ENCODE measurements at places on chromosomes 12 and 14.

- DNase-seq, result peak; percentile 67
These were observed at the start of gene MAP3K12 for GRCh38 chr12:53499266-53500141. MAP3K12 (minus strand) TSS chr12:53499458; CDS start chr12:53487391, 12,067 bp downstream.

- DNase-seq, result no peak
These were observed 82.7 kb downstream of the BCL11B start for GRCh38 chr14:99189201-99189801.

DNA sequence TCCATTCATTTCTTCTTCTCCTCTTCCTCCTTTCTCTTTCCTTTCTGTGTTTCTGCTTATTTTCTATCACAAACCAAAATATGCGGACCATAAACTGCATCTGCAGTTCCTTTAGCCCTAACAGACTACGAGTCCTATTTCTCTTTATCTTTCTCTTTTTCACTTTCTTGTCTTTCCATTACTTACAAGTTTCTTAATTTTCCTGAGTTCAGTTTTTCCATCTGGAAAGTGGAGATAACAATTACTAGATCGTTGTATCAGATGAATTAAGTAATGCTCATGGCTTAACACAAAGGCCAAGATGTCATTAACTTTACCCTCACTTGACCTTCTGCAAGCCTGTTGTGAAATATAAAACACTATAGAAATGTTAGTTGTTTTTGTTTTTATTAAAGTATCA is 983 bp upstream of the COPS7A start:
- no peak for DNase-seq

DNA sequence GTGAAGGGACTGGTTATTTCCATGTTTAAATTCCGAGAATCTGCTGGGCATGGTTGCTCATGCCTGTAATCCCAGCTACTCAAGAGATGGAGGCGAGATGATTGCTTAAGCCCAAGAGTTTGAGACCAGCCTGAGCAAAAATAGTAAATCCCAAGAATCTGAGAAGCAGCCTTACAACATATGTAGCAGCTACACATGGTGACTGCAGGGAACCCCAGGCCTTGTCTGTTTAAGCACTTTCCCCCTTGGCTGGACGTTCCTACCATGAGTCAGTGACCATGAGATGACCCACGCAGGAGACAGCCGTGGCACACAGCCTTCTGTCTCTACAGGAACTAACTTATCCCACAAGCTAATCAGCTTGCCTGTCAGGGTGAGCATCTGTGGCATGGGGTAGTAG is 5.5 kb upstream of the SLC24A4 start:
- DNase-seq, result no peak

DNA sequence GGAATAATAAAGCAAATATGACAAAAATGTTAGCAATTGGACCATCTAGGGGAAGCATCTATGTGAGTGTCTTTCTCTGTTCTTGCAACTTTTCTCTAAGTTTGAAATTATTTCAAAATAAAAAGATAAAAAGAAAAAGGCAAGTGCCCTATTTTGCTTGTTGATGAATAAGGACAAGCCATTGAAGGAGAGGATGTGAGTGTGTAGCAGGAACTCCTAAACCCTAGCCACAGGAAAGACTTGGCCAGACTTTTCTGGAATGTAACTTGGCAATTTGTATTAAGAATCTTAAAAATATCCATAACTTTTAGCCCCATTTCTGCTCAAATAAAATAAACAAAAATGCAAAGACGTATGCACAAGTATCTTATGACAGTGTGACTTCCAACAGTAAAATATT is 279.4 kb downstream of the CACNA1C start:
- DNase-seq, result peak; percentile 71

- DNase-seq, result no peak
These were observed 124.5 kb upstream of the USP15 start for GRCh38 chr12:62135553-62136200.

- no peak for DNase-seq
These were observed 121.5 kb downstream of the STXBP6 start for GRCh38 chr14:24928386-24928900.

DNA sequence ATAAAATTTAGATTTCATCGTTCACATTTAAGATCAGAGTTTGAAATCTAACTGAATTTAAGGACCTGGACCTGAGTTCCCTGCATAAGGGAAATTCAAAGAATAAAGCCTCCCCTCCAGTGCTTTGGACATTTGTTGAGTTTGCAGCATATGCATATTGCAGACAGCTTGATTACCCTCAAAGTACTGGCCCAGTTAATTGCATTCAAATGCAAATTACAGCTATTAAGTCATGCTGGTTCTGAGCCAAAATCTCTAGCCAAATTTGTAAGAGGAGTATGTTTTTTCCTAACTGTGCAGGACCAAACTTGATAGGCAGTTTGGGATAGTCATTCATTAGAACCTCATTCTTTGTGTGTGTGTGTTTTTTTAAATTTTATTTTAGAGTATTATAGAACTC is 9.1 kb upstream of the KIF21A start:
- DNase-seq, result no peak

DNA sequence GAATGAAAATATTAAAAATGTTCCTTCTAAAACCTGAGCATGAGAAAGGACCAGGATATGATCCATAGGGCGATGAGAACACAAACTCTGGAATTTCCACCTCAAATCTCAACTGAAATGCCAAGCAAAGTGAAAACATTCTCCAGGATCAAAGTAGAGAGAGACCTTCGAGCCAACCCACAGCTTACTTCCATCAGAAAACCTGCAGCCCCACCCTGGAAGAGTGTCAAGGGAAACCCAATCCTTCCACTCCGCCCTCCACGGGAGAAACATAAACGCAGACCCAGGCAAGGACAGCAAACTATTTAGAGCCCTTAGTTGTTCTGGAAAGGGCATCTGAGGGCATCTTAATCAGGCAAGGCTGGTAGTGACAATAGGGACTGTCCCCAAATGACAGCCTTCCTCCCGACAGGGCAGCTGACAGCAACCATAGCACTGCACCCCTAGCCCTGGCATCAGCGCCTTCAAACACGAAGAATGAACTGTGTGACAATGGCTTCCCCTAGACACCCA is 21.8 kb downstream of the SLC15A4 start:
- peak; percentile 58 for DNase-seq

DNA sequence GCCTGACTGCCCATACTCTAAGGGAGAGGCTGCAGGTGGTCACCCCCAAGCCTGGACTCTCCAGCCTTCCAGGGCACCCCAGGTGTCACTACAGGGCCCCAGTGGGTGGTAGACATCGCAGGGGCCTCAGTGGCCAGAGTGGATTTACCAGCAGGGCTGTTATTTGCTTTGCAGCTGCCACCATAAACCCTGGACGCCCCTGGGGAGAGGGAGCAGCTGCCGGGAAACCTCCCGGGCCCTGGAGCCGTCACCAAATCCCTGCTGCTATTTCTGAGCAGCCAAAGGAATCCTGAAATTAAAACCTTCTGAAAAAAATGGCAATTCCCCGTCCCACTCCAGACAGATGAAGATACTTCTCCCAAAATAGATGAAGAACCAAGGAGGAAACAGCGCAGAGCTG is 13.9 kb downstream of the TMEM119 start:
- DNase-seq, result no peak

GRCh38 chr12:49017891-49018260 is 700 bp downstream of the PRKAG1 start:
- peak; percentile 57 for DNase-seq

All from fibroblast of skin of back (primary cell).